ENCODE measurements at places on chromosomes 7 and 10.

- DNase-seq, result no peak
Measured at GRCh38 chr10:95693071-95693667, 558 bp downstream of the TCTN3 start.

GRCh38 chr10:14235566-14236195 is 95.0 kb downstream of the FRMD4A start:
- no peak for DNase-seq

GRCh38 chr7:70710011-70710480 is 421.9 kb upstream of the GALNT17 start:
- DNase-seq, result no peak

GRCh38 chr10:14146501-14146900 is 184.2 kb downstream of the FRMD4A start:
- DNase-seq, result no peak

GRCh38 chr10:98377536-98377935 is 37.4 kb downstream of the PYROXD2 start:
- DNase-seq, result no peak

- no peak for DNase-seq
Measured at GRCh38 chr7:127535546-127536393, 49.6 kb downstream of the GCC1 start.

DNA sequence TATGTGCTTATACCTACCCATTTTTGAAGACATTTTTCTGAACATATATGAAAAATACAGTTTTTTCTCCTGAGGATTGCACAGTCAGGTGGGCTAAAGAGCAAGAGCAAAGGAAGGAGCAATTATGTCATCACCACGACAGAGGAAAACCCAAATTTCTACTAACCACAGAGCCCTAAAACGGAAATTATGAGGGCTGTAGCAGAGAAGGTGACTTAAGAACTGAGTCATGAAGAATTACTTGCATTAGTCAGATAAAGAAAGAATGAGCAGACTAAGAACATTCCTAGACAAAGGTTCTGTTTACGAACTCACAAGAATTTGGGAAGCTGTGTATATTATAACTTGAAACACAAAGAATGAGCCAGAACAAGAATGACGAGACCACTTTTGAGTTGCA is 974.4 kb downstream of the NXPH1 start:
- DNase-seq, result no peak
